ENCODE measurements at places on chromosomes 1 and 21. TPM values are rescaled to one million over a fixed set of nuclear protein-coding genes. Genes with fewer than 3 reads are reported as not detected.

Gene MARCKSL1
- 219 TPM for polyA plus RNA-seq

Gene KRTAP20-3
- polyA plus RNA-seq = not detected

Gene ATP1A4
- polyA plus RNA-seq = not detected

Gene TAL1
- 0.19 TPM for polyA plus RNA-seq

Gene SLC44A5
- polyA plus RNA-seq = 2.7 TPM

Gene LAMC2
- not detected for polyA plus RNA-seq

Gene DCDC2B
- polyA plus RNA-seq = not detected

Gene GPR37L1
- polyA plus RNA-seq = 0.11 TPM

Gene KIAA0319L
- polyA plus RNA-seq = 25.2 TPM

Gene ETV3L
- polyA plus RNA-seq = not detected

Gene RIMS3
- polyA plus RNA-seq = 2.2 TPM

Gene NR0B2
- not detected for polyA plus RNA-seq

Gene PRR9
- not detected for polyA plus RNA-seq

Gene HES3
- not detected for polyA plus RNA-seq
